ENCODE measurements at places on chromosomes 4 and X.

GRCh38 chr4:142095886-142096605 lies 459.7 kb downstream of the IL15 start:
- DNase-seq: peak; percentile 95

DNA sequence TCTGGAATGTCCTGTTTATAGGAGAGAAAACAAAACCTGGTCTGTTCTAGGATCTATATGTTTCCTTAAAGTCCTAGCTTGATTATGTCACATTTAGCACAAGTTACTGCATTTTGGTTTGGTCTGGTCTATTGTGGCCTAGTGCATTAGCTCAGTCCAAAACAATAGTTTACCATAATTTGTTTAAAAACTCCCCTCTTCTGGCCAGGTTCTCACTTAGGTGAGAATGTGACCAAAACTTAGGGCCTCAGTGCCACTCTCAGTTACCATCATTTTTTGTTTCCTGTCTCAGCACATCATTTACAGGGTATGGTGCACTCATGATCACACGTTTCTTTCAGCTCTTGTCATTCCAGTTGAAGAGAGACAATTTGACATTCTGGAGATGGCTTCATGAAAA lies 378.5 kb downstream of the KLHL4 start:
- DNase-seq: no peak

GRCh38 chr4:174627473-174627872 lies 105.2 kb upstream of the HPGD start:
- DNase-seq: no peak

- no peak for DNase-seq
These were observed 22.1 kb downstream of the NUDT6 start for GRCh38 chr4:122900314-122900713.

DNA sequence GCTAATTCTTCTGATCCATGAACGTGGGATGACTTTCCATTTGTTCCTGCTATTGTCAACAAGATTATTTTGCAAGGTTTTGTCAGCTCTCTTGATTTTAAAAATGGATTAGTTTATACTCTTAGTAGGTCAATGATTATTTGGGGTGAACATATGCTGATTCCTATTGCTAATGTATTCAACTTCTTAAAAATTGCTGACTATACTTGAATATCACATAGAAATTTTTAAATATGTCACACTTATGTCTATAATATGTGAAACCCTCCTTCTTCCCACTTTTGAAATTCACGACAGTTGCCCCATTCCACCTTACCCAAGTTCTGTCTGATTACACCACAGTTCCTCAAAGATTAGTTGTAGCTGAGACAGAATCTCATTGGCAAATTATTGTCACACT lies 465.7 kb upstream of the TENM3 start:
- DNase-seq: no peak

DNA sequence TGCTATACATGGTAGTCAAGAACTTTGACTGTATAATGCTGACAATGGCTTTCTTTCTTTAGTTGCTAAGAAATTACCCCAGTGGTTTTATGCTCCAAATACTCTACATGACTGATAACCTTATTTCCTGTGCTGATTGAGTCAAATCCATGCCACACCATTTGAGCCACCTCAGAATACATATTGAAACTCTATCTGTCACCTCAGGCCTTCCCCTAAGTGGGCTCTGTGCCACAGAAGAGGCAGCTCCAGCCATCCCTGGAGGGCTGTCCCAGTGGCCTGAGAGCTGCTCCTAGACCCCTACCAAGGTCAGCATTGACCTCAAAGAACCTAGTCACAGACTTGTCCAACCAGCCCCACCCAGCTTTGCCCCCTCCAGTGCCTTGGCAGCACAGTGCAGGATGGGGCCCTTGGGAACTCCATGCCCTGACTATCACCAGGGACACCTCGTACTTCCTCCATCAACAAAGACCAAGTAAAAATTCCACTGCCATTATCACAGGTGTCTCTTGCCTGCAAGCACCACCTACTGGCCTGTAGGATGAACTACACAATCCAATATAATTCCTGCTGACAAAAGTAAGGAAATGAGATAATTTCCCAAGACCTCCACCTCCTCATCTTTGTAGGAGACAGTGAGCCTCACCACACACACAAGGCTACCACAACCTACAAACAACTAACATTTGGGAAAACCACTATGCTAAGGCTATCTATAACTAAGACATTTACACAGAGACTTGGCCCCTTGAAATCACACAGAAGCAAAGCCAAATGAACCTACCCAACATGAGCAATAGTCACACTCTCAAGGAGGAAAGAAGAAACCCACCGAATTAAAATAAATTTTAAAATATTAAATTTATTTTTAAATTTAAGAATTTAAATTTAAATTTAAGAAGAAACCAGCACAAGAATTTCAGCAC lies 239.9 kb downstream of the NKX6-1 start:
- DNase-seq: peak; percentile 14

- no peak for DNase-seq
These were observed 430.4 kb downstream of the ACTRT1 start for GRCh38 chrX:127621780-127622179.

- DNase-seq: peak; percentile 34
These were observed 56.3 kb upstream of the DCTD start for GRCh38 chr4:182973511-182973911.

DNA sequence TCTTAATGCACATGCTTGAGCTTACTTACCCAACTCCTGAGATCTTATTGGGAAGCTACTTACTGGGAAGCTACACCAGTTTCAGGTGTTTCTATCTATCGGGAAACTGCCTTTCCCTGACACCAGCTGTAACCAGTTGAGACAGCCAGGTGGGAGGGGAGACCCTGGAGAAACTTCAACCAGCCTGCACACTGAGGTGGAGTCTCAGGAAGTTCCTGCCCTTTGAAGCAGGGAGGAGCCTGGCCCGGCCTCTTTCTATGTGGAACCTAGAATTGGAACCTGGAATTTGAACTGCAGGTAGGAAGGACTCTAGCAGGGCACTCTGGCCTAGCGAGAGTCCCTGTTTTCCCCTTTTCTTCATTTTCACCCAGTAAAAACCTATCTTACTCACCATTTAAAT lies 425.8 kb upstream of the PABPC4L start:
- DNase-seq: no peak

- DNase-seq: no peak
These were observed 2.7 kb downstream of the RASL11B start for GRCh38 chr4:52864793-52865192.

DNA sequence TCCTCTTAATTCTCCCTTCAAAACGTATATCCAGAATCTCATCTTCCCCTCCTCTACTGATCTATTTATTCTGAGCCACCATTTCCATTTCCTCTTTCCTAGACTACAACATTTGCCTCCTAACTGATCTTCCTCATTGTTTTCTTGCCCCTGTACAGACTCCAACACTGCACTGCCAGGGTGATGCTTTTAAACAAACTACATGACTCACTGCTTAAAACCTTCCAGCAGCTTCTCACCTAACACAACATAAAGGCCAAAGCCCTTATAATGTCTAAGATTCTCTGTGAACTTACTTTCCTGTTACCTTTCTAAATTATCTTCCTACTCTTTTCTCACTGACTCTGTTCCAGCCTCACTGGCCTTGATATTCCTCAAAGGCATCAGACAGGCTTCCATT lies 161.0 kb upstream of the HS3ST1 start:
- DNase-seq: peak; percentile 57

- no peak for DNase-seq
These were observed 138.5 kb downstream of the GRIA3 start for GRCh38 chrX:123322536-123322935.

GRCh38 chrX:47798861-47799260 lies 37.8 kb upstream of the ZNF81 start:
- DNase-seq: no peak

GRCh38 chrX:155046811-155047528 lies 20.3 kb downstream of the FUNDC2 start:
- DNase-seq: no peak

DNA sequence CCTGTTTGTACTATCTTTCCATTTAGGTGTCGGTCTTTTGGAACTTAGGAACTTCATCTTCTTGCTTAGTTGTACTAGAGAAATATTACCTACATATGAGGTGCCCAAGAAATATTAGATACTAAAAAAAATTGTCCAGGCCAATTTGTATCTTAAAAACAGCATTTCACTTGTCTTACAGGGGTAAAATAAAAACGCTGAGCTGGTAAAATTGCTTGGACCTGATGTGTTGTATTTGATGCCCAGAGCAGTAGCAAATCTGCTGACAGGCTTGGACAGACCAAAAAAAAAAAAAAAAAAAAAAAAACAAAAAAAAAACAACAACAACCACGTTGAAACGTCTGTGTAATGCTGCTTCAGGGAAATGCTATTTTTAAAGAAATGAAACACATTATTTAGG lies 150.4 kb upstream of the ARX start:
- DNase-seq: no peak

- peak; percentile 94 for DNase-seq
These were observed 168.4 kb upstream of the WDR1 start for GRCh38 chr4:10285028-10285427.

- no peak for DNase-seq
These were observed 1520.1 kb downstream of the PCDH18 start for GRCh38 chr4:136012220-136012619.

DNA sequence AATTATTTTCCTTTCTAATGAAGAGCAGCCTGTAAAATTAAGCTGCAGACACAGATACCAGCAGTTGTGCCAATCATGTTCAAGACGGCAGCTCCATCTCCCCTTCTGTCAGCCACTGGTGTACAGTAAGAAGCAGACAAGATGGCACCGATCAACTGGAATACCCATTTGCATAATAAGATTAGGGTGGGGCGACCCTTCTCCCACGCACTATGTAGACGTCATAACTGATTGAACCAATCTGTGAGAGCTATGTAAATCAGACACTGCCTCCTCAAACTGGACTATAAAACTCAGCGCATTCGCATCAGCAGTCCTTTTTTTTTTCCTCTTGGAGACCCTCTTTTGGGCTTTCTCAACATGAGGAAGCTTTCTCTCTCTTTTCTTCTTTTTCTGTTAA lies 40.4 kb upstream of the INTS6L start:
- no peak for DNase-seq

- no peak for DNase-seq
These were observed 374.6 kb upstream of the SLC7A11 start for GRCh38 chr4:138616775-138617174.

- DNase-seq: peak; percentile 78
These were observed 125.1 kb upstream of the FUNDC1 start for GRCh38 chrX:44667771-44668170.

DNA sequence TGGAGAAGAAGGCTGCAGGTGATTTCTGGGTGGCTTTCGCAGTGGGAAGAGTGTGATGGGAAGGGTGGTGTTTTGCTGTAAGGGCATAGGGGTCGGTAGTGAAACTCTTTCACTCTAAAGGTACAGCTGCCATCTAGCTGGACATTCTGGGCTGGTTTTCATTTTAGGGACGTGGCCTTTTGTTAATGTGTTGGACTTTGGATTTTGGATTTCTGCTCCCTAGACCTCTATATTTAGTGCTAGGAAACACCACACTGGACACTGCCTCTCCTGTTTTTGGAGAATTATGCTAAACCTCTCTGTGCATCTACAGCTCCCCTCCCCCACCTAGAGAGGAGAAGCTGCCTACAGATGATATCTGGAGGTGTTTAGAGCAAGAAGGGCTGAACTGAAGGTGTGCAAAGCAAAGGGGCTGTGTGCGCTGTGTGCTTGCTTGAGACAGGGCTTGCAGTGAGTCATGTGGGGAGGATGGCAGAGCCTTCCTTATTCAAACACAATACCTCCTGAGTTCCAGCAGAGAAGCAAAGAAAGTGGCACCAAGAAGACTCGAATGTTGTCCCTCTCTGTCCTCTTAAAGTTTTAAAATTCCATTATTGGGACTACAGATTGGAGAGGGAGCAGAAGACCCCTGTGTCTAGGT lies 47.9 kb downstream of the STARD8 start:
- DNase-seq: peak; percentile 54

GRCh38 chrX:53251307-53251706 lies 26.3 kb upstream of the KDM5C start:
- no peak for DNase-seq

DNA sequence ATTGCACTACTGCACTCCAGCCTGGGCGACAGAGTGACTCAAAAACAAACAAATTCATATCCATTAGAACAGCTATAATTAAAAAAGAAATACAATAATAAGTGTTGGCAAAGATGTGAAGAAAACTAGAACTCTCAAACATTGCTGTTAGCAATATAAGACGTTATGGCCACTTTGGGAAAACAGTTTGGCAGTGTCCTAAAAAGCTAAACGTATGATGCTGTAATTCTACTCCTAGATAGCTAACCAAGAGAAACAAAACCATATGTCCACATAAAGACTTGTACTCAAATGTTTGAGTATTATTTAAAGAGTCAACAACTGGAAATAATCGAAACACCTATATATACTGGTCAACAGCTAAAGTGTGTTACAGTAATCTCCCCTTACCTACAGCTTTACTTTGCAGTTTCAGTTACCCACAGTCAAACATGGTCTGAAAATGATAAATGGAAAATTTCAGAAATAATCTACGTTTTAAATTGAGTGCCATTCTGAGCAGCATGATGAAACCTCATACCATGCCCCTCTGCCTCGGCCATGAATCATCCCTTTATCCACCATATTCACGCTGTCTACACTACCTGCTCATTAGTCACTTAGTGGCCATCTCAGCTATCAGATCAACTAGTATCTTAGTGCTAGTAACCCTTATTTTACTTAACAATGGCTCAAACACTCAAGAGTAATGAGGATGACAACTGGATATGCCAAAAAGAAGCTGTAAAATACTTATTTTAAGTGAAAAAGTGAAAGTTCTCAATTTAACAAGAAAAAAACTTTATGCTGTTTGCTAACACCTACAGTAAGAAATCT lies 4.9 kb downstream of the ELF2 start:
- peak; percentile 71 for DNase-seq

GRCh38 chr4:68906780-68907137 lies 44.8 kb downstream of the UGT2A3 start:
- DNase-seq: no peak

DNA sequence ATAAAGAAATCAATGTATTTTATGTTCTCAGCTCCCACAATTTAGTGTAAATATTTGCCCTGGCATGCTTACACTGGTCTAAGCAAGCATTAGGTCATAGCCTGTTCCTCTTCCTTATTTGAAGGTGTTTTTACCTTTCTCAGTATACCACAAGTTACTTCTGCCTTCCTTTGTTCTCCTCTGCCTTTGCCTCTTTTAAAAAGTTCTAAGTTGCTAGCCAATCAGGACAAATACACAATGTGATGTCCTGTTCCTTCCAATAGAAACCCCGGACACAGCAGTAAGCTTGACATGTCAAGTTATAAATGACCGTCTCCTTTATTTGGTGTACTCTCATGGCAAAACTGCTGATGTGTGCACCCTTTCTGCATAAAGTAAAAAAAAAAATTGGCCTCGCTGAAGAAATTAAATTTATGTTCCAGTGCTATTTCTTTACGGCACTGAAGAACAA lies 49.4 kb downstream of the UGT2B10 start:
- no peak for DNase-seq

GRCh38 chrX:16618422-16618821 lies 31.5 kb upstream of the S100G start:
- no peak for DNase-seq

- no peak for DNase-seq
These were observed 169.2 kb downstream of the GRIA2 start for GRCh38 chr4:157389741-157390140.

- DNase-seq: peak; percentile 25
These were observed 46.6 kb upstream of the MAGEC2 start for GRCh38 chrX:142251680-142252079.
